ENCODE measurements at places on chromosomes 7 and 10.

DNA sequence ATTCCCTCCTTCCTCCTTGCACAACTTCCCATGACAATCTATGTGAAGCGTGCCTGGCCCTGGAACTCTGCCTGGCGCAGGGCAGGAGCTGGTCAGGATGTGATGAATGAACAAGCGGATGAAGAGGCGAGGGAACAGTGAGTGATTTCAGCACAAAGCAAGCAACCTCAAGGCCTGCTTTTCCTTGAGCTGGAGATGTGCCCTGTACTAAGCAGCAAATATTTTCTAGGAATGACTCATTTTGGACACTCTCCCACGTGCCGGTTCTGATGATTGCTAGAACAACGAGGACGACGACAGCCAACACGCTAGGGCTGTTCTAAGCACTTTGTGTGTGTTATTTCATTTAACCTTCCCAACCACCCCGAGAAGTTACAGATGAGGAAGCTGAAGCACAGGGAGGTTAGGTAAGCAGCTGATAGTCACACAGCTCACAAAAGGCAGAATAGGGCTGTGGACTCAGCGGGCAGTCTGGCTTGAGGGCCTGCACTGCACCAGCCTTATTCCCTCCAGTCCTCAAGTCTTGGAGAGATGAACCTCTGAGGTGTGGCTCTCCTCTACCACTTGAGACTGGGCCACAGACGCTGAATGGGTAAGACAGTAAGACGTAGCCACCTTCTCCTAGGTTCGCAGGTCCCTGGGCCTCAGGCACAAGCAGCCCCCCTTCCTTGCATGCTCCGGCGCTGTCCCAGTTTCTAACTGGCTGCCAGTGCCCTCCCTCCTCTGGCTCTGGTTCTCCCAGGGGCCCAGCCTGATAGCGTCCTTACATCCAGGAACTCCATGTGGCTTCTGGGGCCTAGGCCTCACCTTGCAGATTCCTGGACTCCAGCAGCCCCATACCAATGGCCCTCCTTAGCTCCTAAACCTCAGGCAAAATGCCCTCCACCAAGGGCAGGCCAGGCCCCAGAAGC lies 59.0 kb downstream of the YKT6 start:
- no peak for DNase-seq

GRCh38 chr10:129170812-129171211 lies 296.2 kb upstream of the MGMT start:
- no peak for DNase-seq

- no peak for DNase-seq
Measured at GRCh38 chr7:113289140-113289740, 170.9 kb upstream of the SMIM30 start.

- DNase-seq: no peak
Measured at GRCh38 chr7:41696323-41696916, 6.5 kb downstream of the INHBA start.

DNA sequence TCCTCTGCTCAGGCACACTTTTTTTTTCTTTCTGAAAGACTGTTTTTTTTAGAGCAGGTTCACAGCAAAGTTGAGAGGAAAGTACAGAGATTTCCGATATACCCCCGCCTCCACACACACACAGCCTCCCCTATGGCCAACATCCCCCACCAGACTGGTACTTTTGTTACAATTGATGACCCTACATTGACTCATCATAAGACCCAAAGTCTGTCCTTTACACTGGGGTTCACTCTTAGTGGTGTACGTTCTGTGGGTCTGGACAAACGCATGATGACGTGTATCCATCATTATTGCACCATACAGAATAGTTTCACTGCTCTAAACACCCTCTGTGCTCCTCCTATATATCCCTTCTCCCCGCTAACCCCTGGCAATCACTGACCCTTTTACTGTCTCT lies 107.7 kb downstream of the RBM20 start:
- DNase-seq: no peak
